ENCODE measurements at places on chromosomes 3 and 15. TPM values are rescaled to one million over a fixed set of nuclear protein-coding genes. Genes with fewer than 3 reads are reported as not detected.

The IGF2BP2 gene
- total RNA-seq: 50.6 TPM

The SEMA5B gene
- total RNA-seq: 0.16 TPM

GRCh38 chr3:126100269-126100633 is 16.3 kb upstream of the SLC41A3 start:
- no peak overlapping the region for H3K4me3 ChIP-seq
- peak overlapping the region; percentile 63 for H3K27ac ChIP-seq
- DNase-seq: no peak
- no peaks in the 10 kb centered on the region for H3K27me3 ChIP-seq
- H3K36me3 ChIP-seq: no peaks in the 10 kb centered on the region

- no peak overlapping the region for H3K27ac ChIP-seq
- no peaks in the 10 kb centered on the region for H3K27me3 ChIP-seq
- H3K36me3 ChIP-seq: no peaks in the 10 kb centered on the region
- no peak overlapping the region for H3K4me3 ChIP-seq
- DNase-seq: no peak
These were observed 13.2 kb downstream of the CLASP2 start for GRCh38 chr3:33704891-33705290.

- DNase-seq: no peak
- H3K4me1 ChIP-seq: peaks cover 6% of the 10 kb centered on the region
- H3K27ac ChIP-seq: no peak overlapping the region
- H3K36me3 ChIP-seq: peaks cover 9% of the 10 kb centered on the region
These were observed 24.2 kb downstream of the ABHD2 start for GRCh38 chr15:89112341-89112971.

GRCh38 chr15:72155003-72155621 is 36.9 kb downstream of the SENP8 start:
- H3K36me3 ChIP-seq: no peaks in the 10 kb centered on the region
- no peaks in the 10 kb centered on the region for H3K27me3 ChIP-seq
- H3K27ac ChIP-seq: peak overlapping the region; percentile 40
- peaks cover 8% of the 10 kb centered on the region for H3K4me1 ChIP-seq
- DNase-seq: peak; percentile 76

- H3K36me3 ChIP-seq: no peaks in the 10 kb centered on the region
- no peaks in the 10 kb centered on the region for H3K27me3 ChIP-seq
- no peak overlapping the region for H3K4me3 ChIP-seq
- DNase-seq: no peak
- H3K4me1 ChIP-seq: no peaks in the 10 kb centered on the region
- H3K27ac ChIP-seq: no peak overlapping the region
These were observed 64.7 kb upstream of the XCR1 start for GRCh38 chr3:46091741-46092701.
